NCI-H1417 (cell line): ENCODE measurements at places on chromosomes 11 and 22.

DNA sequence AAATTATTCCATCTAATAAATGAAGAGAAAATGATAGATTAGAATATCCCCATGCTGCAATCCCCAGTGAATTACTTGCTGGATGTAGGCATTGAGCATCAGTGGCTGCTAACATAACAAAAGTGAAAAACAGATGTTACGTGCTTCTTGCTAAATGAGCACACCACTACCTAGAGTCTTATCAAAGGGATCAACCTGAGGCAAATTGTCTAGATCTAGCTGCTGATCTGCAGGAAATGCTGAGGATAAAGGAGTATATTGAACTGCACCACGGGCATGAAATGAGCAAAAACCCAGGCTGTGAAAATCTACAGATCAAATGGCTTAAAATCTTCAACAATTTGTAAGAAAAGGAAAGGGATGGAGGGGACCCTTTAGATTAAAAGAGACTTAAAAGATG lies 45.3 kb upstream of the SCUBE2 start:
- no peak for DNase-seq

GRCh38 chr11:46463701-46464421 lies 72.3 kb upstream of the CHRM4 start:
- no peak for DNase-seq

DNA sequence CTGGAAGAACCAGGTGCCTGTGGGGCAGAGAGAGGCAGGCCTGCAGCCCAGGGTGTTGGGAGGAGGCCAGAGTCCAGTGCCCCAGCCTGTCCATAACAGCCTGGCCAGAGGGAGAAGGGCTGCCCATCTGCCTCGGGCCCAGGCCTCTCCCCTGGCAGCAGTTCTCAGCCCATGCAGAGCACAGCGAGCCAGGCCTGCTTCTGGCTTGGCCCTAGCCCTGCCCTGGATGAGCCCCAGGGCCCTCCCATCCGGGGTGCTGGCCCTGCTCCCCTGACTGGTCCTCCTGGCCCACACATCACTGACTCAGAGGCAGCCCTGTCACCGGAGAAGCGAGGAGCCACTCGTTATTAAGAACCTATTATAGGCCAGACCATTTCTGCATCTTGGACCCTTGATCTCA lies 19.7 kb upstream of the MYRF start:
- DNase-seq: no peak

GRCh38 chr11:98180921-98181320 lies 839.8 kb upstream of the CNTN5 start:
- no peak for DNase-seq

DNA sequence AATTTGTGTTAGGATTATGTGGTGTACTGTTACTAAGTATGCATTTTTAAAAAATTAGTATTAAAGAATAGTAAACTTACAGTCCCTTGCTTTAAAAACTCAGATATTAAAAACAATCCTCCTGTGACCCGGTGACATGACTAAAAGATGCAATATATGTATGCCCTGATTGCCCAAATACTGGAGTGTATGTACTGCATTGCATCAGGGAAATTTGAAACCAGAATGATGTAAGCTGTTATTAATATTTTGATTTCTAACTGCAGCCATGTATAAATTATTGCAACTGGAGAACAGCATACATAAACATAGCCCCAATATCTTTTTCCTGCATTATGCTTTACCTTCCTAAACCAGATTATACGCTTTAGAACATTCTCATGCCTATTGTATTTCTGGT lies 3.7 kb upstream of the HSPA8 start:
- no peak for DNase-seq

- no peak for DNase-seq
Measured at GRCh38 chr11:112229746-112230433, 3.7 kb downstream of the PTS start.

GRCh38 chr11:27640954-27641353 lies 59.3 kb downstream of the BDNF start:
- DNase-seq: no peak

DNA sequence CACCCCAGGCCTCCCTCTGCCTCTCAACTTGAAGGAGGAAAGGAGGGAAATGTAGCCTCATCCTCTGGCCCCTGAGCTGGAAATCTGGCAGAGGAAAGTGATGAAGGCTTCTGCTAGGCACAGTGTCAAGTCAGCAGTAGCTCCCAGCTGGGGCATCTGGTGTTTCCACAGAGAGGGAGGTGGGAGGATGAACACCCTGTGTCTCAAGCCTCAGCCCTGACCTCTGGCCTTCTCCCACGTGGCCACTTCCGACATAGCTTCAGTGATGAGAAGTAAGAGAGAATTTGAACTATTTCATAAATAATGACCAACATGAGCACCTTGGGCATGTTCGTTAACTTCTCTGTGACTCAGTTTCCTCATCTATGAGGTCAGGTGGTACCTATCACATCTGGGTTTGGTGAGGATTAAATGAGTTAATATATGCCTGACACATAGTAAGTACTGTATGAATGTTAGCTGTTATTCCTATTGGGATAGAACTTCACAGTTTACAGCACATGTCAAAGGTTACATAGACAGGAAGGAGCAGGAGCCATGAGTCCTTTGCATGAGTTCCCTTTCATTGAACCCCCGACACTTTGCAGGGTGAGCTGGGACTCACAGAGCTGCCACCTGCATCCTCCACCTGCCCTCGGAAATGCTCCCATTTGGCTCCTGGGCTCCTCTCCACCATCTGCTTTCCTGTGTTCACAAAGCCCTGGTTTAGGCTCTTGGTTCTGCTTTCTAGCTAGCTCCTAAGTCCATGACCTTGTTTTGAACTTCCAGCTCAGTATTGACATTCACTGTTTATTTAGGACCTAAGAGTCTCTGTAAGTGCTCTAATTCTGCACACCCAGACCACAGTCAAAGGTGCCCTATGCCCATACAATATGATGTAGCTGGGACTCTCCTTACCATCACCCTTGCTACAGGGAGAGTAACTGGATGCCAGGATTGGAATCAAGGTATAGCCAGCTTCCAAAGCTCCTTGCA lies 61.7 kb downstream of the CSNK2A3 start:
- DNase-seq: peak; percentile 64

DNA sequence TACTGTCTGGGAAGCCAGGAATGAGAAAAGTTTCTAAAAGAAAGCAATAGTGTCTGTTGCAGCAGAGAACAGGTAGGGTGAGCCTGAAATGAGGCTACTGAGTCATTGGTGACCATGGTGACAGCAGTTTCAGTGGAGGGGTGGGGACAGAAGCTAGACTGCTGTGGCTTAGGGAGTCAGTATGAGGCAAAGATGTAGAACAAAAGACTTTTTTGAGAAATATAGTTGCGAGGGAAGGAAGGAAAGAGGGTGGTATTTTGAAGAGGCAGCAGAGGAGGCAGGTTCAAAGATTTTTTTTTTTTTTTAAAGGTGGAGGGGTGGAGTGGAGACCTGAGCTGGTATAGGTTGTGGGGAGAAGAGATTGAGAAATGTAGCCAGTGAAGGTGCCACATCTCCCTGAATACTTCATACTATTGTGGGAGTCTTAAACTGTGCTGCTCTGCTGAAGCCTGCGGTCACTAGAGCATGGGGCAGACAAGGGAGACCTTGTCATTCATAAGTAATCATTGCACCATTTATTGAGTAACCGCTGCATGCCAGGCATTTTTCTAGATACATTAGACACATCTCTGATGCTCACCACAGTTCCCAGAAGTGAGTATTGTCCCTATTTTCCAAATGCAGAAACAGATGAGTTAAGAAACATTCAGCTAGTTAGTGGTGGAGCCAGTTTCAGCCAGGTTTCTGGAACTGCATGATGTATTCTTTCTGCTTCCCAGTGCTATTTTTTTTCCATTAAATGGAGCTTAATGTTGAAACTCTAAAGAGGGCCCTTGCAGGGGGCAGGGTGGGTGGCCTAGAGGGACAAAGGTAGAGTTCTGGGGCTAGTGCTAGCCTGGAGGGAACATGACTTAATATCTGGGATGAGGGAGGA lies 49.9 kb downstream of the STIM1 start:
- DNase-seq: no peak

DNA sequence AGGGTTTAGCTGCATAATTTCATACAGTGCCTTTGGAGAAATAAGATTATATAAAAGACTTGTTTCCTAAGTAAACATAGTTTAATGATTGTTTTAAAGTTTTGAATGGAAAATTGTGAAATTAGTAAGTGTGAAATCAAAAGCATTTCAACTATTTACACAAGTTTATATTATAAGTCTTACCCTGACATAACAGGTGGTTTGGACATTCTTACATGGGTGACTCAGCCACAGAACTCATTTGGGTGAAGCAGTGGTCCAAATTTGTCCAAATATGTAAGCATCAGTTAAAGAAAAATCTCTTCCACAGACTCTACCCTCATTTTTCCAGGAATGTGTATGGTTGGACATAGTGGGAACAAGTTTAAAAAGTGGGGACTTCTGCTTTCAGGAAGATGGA lies 68.0 kb downstream of the USP47 start:
- no peak for DNase-seq
